Effector CD4-positive, alpha-beta T cell (primary cell): ENCODE measurements at places on chromosomes 7 and 10.

GRCh38 chr10:11522821-11523245, 88.6 kb downstream of the USP6NL start:
- no peak for DNase-seq

DNA sequence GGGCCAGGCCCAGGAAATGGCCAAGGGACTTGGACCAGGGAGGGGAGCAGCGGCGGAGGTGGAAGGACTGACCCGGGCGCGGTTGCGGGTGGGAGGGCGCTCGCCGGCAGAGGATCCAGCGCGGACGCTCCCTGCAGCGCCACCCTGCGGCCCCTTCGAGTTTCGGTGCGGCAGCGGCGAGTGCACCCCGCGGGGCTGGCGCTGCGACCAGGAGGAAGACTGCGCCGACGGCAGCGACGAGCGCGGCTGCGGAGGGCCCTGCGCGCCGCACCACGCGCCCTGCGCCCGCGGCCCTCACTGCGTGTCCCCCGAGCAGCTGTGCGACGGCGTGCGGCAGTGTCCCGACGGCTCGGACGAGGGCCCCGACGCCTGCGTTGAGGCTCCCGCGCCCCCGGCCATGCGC, 16.8 kb upstream of the ZNF467 start:
- no peak for DNase-seq

DNA sequence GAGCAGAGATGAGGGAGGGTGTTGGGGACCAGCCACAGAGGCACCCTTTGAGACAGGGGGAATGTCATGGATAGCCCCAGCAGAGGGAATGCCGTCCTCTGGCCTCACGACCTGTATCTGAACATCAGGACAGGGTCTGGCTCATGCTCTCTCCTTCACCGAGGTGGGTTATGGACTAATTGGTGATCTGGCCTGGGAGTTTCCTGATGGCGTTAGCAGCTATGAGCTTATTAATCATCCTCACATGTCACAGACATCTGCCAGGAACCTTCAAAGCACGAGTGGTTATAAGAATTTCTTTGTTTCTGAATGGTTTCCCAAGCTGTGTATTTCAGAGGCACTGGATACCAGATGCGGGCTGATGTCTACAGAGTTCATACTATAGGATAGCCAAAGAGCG, 6.9 kb downstream of the CPA4 start:
- DNase-seq: no peak

GRCh38 chr7:79452495-79453265, 787 bp downstream of the MAGI2 start:
- DNase-seq: no peak

- DNase-seq: no peak
Observed at GRCh38 chr10:115761166-115761565, 511.8 kb downstream of the GFRA1 start.

- DNase-seq: peak; percentile 76
Observed at GRCh38 chr7:76291351-76292212, 10.9 kb upstream of the HSPB1 start.

DNA sequence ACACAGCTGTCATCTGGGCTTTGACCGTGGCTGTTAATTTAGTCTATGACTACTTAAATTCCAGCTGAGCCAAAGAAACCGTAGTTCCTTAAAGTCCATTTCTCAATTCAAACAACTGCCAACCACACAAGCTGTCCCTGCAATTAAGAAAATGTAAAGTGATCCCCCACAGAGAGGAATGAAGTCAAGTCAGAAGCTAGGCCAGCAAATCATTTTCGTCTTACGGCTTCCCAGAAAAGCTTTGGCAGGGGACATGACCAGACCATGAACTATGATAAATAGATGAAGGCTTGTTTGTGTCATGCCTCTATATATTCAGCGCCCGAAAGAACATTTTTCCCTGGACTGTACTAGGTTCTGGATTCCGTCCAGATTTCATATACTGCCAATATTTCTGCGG, 54.6 kb downstream of the HACD1 start:
- no peak for DNase-seq

GRCh38 chr10:103535595-103535994, 42.1 kb downstream of the NEURL1 start:
- no peak for DNase-seq

GRCh38 chr10:54368984-54369383, 432.0 kb downstream of the PCDH15 start:
- DNase-seq: no peak

- no peak for DNase-seq
Observed at GRCh38 chr10:23870651-23871610, 338.0 kb upstream of the KIAA1217 start.

GRCh38 chr10:21506351-21506750, 19.1 kb downstream of the SKIDA1 start:
- DNase-seq: no peak

DNA sequence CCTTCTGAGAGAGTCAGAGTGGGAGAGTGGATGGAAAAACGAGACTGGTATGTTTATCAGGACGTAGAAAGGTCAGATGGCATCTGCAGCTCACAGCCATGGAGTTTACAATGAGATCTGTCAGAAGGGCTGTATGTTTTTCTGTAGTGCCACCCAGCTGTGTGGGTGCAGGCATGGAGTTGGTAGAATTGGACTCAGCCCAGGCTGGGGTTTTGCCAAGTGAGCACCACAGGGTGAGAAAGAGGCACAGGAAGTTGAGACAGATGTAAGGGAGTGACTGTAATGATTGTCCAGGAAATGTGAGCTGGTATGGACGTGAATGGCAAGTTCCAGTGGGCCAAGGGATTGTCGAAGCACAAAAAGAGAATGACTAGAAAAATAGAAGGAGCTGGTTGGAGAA, 9.1 kb upstream of the ZYX start:
- peak; percentile 42 for DNase-seq

DNA sequence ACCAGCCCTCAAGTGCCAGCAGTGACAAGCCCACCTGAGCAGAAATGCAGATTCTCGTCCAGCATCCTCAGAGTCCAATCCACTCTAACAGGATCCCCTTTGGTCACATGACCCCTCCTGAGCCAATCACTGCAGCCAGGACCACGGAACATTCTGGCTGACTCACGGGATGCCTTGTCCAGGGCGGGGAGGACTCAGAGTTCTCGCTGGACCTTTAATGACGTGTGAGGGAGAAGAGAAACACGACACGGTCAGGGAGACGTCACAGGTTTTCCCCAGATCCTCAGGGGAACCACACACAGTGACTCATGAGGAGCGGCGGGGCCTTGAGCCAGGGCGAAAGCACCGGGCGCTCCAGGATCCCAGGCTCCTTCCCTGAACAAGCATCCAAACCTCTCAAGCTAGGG, 155.7 kb downstream of the PTPRN2 start:
- DNase-seq: no peak

DNA sequence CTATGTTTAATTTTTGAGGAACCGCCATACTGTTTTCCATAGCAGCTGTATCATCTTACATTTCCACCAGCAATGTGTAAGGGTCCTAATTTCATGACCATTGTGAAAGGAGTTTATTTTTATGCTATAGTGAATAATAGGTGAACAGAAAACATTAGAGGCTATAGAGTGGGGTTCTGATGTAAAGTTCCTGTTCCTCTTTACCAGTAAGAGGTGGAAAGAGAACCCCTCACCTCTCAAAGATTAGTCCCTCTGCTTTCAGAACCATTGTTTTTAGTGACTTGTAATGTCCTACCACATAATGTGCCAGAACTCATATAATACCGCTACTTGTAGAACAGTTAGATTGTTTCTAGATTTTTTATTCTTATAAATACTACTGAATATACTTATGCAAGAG, 34.2 kb downstream of the SUFU start:
- DNase-seq: no peak

DNA sequence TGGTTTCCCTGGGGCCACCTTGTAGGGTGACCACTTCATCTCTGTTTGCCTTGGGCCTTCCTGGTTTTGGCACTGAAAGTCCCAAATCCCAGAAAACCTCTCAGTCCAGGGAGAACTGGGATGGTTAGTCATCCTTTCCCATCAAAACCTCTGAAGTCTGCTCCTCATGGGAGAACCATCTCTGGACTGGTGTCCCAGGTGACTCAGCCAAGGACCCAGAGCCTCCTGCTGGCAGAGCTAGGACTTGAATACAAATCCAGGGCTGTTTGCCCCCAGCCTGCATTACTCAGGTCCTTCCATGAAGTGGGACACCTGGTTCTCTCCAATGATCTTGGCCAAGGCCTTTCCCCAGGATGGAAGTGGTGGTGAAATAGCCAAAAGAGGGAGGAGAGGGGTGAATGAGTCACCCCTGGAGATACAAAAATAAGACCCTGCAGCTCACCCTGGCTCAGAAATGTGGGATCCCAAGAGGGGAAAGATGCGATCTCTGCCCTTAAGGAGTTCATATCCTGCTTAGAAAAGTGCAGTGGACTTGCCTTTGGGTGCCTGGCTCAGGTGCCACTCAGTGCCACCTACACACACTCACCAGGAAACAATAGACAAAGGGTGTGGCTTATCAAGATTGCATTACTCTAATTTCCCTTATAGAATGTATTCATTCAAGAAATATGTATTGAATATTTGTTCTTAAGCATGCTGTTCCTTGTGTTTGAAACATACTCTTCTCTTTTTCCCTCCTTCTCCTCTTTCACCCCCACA, 22.0 kb downstream of the ADRA2A start:
- no peak for DNase-seq

DNA sequence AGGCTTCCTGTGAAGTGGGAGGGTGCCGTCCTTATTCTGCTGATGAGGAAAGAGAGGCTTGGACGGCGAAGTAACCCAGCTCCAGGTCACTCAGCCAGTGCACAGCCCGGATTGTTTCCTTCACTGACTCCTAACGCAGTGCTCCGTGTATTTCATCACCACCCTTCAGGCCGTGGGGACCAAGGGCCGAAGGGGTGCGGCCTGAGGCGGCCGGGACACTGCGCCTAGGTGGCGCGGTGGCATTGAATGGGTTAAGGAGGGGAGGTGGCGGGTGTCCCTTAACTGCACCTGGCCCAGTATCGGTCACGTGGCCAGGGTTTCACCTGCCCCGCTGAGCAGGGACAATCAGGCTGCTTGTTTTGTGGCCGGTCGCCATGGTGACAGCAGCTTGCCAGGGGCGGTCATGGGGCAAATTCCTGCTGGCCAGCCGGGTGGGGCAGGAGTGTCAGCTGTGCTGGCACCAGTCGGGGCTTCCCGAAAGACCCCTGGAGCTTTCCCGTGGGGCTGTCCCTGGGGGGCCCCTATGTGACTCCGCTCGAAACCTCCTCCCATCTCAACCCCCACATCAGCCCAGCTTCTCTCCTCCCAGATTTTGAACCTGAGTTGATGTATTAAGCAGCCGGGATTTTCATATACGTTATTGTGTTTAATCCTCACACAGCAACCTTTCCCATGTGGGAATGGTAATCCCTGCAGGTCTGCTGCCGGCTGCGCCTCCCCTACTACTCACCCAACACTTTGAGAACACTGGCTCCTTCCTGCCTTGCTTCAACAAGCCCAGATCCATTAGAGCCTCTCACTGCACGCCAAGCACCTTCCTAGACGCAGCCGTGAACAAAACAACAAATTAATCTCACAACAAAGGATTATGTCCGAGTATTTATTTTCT, 4.4 kb upstream of the ABHD11 start:
- no peak for DNase-seq

GRCh38 chr10:27717224-27717623, 28.4 kb downstream of the MKX start:
- no peak for DNase-seq

DNA sequence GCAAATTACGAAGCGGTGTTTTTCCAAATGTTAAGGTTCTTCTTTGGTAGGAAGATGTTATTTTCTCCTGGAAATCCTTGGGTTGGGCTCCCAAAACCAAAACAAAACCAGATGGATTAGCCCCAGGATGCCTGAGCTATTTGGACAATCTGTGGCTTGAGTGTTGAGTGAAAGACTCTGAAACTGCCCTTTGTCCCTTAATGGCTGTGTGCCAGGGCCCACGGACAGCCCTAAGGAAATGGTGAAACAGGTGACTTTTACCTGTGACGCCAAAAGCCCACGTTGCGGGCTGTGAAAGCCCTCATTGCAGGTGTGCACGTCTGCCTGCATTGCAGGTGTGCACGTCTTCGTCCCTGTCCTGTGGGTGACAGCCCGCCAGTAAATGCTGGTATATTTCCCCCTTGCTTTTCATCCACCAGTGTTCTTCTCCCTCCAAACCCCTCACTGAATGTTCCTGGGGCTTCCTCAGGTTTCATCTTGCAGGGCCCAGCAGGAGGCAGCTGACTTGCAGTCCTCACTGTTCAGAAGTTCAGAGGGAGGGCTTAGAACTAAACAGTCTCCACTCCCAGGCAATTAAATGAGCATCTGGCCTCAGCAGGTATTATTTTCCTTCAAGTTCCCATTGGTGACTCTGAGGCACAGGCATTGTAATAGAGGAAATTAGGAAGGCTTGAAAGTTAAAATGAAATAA, 10.7 kb downstream of the PFKP start:
- DNase-seq: no peak

- no peak for DNase-seq
Observed at GRCh38 chr10:114631666-114632417, 26.2 kb downstream of the ABLIM1 start.

DNA sequence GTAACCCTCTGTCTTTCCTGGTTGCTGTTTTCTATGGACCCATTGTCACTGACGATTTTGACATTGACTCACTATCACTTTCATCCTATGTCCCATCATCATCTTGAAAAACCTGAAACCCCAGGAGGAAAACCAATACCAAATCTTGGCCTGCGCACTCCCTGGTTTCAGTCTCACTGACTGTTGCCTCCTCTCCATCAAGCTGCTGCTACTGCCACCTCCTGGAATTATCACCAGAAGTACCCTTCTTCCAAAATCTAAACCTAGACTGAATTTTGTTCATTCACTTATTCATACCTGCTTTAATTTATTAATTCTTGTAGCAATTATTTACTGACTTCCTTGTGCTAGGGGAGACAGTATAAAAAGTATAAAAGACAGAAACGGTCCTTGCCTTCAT, 44.5 kb upstream of the ACBD5 start:
- peak; percentile 4 for DNase-seq

- DNase-seq: no peak
Observed at GRCh38 chr7:80369321-80369720, 142.5 kb downstream of the GNAT3 start.

- no peak for DNase-seq
Observed at GRCh38 chr10:88978463-88978862, 12.1 kb upstream of the FAS start.

- no peak for DNase-seq
Observed at GRCh38 chr10:95850791-95851190, 57.0 kb upstream of the CC2D2B start.

DNA sequence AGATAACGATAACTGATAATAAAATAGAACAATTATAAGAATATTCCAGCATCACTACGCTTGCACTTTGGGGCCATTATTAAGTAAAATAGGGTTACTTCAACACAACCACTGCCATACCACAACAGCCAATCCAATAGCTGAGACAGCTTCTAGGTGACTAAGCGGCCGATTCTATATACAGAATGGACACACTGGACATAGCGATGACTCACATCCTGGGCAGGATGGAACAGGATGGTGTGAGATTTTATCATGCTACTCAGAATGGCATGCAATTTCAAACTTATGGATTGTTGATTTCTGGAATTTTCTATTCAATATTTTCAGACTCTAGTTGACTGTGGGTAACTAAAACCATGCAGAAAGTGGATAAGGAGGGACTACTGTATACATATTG, 920.9 kb downstream of the LRMDA start:
- no peak for DNase-seq

- DNase-seq: no peak
Observed at GRCh38 chr10:49567810-49568209, 28.9 kb upstream of the ERCC6 start.

GRCh38 chr7:3991731-3992231, 690.3 kb upstream of the FOXK1 start:
- DNase-seq: no peak
